Fibroblast of pulmonary artery (primary cell): ENCODE measurements at places on chromosomes 12 and 14.

DNA sequence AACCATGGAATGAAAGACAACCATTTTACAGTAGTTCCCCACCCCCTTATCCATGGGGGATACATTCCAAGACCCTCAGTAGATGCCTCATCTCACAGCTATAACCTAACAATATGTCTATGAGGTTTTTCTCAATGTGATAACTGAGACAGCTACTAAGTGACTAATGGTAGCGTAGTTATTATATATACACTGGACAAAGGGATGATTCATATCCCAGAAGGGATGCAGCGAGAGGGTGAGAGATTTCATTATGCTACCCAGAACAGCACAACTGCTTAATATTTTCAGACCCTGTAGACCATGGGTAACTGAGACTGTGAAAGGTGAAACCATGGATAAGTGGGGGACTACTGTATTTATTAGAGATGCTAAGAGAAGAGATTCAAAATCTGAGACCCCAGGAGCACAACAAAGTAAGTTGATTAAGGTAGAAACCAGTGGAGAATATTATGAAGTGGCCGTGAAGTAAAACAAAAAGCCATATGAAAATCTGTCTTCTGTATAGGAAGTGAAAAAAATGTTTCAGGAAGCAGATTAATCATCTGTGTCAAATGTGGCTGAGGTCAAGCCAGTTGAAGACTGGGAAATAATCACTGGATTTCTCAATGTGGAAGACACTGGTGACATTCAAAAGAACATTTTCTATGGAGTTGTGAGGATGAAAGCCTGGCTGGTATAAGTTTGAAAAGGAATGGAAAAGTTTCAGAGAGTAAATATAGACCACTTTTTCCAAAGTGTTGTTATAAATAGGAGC lies 77.2 kb downstream of the RPL10L start:
- no peak for DNase-seq

GRCh38 chr12:122870867-122871664 lies 24.9 kb downstream of the VPS37B start:
- peak; percentile 65 for DNase-seq

DNA sequence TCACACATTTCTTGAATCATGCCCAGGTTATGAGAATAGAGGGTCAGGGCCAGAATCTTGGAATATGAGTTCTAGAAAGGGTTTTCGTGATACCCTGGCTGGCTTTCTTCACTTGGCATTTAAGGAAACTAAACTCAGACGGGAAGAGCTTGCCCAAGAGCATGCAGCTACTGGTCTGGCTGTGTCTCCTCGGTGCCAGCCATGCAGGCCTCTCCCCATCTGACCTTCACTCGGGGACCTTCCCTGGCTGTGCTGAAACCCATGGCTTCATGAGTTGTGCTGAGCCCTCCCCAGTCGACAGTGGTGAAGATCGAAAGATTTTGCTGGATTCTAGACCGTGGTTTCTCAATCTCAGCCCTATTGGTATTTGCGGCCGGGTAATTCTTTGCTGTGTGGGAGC lies 38.0 kb downstream of the FOXN3 start:
- no peak for DNase-seq

- peak; percentile 60 for DNase-seq
Observed at GRCh38 chr12:95385246-95386035, 88.5 kb upstream of the METAP2 start.

- DNase-seq, result no peak
Observed at GRCh38 chr14:93535537-93535936, 104.8 kb downstream of the UNC79 start.

DNA sequence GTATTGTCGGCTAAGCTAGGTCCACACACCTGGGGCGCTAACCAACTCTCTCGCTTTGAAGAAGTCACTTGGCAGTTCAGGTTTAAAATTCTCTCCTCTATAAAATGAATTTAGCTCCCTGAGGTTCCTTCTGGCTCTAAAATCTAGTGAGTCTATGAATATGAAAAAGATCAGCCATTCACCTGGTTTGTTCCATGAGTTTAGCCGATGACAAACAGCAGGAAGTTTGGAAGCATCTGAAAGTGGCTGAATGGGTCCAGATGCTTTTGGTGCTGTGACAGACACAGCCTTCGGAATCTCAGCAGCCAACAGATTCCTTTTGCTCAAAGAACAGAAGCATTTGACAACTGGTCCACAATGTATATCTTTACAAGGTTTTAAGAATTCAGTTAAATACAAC lies 73.4 kb upstream of the FOXN3 start:
- no peak for DNase-seq

DNA sequence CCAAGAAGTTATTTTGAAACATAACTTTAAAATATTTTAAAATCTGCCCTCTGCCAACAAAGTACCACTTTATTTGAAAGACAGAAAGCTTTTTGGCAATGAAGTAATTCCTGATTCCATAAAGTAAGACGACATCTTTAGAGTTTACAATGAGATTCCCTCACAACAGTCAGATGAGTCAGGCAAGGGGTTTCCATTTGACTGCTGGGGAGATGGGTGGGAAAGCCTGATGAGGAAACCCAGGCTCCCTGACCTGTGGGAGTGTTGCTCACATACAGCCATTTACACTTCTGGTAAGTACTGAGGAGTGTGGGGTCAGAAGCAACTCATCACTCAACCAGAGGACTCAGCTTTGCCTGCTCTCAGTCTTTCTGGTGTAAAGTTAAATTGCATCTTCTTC lies 10.2 kb downstream of the KITLG start:
- DNase-seq, result peak; percentile 72

DNA sequence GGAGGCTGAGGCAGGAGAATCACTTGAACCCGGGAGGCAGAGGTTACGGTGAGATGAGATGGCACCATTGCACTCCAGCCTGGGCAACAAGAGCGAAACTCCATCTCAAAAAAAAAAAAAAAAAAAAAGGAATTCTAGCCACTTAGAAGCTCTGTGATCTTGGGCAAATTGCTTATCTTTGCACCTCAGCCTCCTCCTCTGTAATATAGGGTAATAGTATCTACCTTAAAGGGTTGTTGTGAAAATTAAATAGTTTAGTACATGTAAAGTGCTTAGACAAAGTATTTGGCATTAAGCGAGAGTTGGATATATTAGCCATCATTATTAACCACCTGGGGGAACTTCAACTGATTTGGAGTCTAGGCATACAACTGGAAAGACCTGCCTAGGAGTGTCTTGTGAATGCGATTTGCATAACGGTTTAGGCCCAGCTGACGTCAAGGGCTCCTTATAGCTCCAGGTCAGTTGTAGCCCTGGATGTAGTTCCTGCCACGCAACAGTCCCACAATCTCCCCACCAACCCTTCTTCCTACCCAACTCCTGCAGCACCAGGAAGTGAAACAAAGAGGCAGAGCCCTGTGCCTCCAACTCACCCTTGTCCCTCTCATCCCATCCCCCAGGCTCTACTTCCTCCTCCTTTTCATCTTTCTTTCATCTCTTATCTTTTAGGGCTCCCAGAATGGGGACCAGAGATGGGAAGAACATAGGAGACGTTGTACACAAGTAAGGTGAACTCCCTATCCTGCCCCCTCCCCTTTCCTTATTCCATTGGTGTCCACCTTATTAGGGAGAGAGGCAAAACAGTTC lies 2.1 kb upstream of the IL23A start:
- DNase-seq, result no peak
